ENCODE measurements at places on chromosomes 12 and 14.

DNA sequence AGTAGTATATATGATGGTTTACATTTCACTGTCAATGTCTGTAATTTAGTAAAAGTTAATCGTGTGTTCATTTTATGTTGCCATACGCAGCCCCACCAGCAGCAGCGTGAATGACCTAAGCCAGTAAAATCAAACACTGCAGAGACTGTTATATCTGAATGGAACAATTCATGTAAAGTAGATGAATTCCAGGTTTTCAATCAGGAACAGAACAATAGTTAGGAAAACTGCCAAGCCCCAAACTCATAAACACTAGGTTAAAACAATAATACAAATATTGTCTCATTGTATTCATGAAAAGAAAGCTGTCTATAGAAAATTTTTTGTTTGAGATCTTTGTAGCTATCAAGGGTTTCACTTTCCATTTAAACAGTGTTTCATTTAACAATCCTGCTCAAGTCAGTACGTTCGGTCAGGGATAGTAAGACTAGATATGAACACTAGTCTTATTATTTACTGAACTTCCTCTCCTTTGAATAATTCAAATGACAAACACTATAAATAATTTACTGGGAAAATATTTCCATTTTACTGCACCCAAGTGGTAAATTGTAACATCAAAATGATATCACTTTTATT, 256.8 kb upstream of the FLRT2 start:
- DNase-seq, result no peak

- no peak for DNase-seq
Observed at GRCh38 chr12:3968523-3968922, 95.3 kb upstream of the PARP11 start.

DNA sequence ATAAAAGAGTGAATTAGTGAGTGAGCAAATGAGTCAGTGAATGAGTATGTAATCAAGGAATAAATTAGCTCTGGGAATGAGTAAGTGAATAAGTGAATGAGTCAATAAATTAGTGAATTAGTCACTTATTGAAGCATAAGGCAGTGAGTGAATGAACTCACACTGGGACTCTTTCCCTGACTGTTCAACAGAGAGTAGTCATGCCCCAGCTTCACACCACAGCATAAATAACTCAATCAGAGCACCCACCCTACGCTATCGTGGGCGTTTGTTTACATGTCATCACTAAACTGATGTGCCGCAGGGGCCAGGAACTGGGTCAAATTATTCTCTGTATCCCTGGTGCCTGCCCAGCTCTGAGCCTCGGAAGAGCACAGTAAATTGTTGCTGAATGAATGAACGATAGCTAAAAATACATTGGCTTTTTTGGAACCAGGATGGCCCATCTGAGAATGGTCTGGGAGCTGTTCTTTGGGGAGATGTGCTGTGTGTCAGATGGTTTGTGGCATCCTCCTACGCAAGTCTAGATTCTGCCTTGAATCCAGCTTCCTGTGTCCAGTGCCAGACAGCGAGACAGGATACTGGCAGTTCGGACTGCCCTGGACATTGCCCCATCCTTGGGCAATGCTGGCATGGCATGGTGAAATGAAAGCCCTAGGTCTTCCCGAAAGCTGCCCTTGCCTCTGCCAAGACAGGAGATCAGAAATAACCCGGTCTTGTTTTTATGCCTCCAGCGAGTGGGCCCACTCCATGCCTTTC, 98.0 kb upstream of the RTL1 start:
- DNase-seq, result no peak

DNA sequence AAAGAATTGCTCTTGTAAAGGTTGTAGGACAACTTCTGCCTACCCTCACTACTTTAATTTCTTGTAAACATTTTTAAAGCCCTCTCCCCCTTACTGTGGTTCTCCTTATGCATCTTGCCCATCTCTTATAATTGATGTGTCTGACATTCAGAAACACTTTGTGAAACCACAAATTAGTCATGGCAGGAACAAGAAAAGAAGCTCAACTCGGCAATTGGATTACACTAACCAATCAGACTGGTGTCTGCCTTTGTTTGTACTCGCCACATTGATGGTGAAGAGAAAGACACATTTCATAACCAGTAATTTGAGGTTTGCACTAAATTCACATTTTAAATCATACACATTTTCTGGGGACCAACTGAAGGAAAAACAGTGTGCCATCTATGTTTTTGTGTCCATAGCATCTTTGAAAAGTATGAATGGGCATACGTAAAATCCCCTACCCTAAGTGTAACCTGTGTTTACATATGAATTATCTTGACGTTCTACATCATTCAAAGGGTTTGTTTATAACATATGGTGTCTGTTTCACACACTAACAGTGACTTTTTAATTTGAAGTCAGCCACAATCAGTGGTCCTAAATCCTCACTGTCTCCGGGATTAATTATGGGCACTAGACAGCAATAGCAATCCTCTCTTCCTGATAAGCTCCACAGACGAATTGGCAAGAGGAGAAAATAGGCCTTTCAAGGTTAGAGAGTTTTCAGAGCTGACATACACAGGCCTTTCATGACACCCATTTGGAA, 49.9 kb downstream of the OTX2 start:
- DNase-seq, result no peak

DNA sequence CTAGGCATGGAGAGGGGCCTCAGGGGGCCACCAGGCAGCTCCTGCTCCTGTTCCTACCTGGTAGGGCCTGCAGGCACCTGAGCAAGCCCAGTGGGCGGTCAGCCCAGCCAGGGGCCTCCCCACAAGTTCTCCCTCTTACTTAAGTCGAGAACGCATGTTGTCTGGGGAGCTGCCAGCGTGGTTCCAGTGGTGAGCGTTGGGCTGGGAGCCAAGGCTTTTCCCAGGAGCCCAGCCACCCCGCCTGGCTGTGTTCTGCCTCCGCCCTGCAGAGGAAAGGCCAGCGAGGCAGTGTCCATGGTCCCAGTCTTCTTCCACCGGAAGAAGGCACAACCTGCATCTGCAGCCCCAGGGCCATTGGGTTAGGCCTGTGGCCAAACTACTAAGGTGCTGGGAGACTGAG, 1.4 kb downstream of the C14orf180 start:
- DNase-seq, result no peak

- DNase-seq, result no peak
Observed at GRCh38 chr12:8493084-8493483, 20.2 kb upstream of the CLEC4D start.

DNA sequence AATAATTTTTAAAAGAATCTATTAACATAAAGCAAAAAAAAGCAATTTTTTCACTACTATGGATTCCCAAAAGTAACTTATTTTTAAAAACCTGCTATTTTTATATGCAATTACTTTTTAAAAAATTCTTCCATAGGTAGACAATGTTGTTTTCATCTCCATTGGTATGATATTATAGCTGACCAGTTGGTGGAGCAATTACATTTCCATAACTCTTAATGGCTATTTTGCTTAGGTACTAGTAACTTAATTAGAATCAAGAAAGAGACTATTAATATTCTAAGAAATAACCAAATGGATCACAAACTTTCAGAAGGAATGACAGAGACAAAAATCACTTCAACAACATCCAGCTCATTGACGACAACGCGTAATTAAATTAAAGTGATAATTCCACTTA, 64.7 kb upstream of the PTCSC3 start:
- no peak for DNase-seq

GRCh38 chr12:56591126-56591525, 39.0 kb downstream of the BAZ2A start:
- no peak for DNase-seq

DNA sequence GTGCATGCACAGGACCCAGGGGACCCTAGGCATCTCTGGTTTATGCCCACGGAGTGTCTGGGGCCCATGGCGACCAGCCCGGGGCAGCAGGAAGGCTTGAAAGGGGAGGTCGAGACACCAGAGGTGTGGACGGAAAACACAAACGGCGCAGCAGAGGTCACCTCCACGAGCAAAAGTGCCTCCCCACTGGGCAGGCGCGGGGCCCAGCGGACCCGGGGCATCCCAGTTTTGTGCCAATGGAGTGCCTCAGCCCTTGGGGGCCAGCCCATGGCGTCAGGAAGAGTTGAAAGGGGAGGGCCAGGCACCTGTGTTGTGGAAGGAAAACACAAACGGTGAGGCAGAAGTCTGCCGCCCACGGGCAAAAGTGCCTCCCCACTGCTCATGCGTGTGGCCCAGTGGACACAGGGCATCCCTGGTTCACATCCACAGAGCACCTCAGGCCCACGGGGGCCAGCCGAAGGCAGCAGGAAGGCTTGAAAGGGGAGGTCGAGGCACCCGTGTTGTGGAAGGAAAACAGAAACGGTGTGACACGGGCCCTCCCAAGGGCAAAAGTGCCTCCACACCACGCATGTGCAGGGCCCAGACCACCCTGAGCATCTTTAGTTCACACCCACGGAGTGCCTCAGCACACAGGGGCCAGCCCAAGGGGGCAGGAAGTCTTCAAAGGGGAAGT, 378.8 kb downstream of the ALG10 start:
- no peak for DNase-seq

DNA sequence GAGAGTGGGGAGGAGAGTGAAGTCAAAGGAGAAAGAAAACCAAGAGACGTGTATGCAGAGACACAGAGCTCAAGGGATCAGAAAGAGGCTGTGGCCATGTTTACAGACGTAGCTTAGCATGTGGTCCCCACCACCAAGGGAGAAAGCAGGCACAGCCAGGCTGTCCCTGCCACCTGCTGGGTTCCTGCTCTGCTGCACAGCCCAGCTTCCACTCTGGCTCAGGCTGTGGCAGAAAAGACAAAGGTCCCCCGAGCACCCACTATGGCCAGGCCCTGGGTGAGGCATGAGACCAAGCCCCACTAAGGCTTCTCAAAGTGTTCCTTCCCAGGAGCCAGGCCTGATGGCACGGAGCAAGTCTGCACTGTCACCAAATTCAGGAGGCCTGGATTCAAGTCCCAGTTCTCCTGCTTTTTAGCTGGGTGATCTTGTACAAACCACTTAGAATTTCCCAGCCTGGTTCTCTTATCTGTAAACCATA, 25.9 kb upstream of the COL2A1 start:
- no peak for DNase-seq

GRCh38 chr14:56273155-56273554, 154.9 kb downstream of the PELI2 start:
- DNase-seq, result no peak

- no peak for DNase-seq
Observed at GRCh38 chr12:12198124-12198523, 68.7 kb downstream of the LRP6 start.

- DNase-seq, result no peak
Observed at GRCh38 chr12:57548488-57548887, 1.4 kb upstream of the KIF5A start.
